Stimulated activated naive CD4-positive, alpha-beta T cell (primary cell): ENCODE measurements at places on chromosomes 4 and X.

DNA sequence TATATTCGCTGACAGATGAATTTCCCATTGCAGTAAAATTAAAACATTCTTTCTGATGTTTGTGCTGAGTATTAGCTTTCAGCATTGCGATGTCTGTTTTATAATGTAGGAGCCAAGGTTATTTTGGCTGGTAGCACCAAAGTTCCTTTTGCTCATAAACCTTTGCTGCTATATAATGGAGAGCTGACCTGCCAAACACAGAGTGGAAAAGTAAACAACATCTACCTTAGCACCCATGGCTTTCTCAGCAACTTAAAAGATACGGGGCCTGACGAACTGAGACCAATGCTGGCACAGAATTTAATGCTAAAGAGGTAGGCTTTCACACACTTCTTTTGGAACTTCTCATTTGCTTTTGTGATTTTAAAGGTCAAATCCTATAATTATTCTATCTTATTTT, 46.0 kb downstream of the WDR19 start:
- DNase-seq = no peak

GRCh38 chrX:2848871-2849301, 20.2 kb downstream of the GYG2 start:
- DNase-seq = no peak

DNA sequence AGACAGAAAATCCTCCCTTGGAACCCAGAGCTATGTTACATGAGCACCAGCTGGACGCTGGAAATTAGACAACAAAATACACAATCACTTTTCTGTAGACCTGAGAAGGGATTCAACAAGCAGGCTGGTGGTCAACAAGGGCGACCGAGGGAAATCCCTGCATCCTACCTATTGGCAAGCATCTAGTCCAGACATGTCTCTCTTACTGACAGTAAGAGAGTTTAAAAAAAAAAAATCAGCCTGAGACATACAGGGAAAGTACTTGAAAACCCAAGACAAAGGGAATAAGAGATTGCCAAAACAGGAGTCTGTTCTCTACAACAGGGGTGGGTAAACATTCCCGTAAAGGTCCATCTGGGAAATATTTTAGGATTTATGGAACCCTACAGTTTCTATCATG, 108.0 kb downstream of the KDR start:
- DNase-seq = no peak

- DNase-seq = peak; percentile 57
These were observed 24.4 kb downstream of the TXK start for GRCh38 chr4:48109413-48110263.

GRCh38 chrX:21683941-21684340, 25.8 kb upstream of the KLHL34 start:
- no peak for DNase-seq

DNA sequence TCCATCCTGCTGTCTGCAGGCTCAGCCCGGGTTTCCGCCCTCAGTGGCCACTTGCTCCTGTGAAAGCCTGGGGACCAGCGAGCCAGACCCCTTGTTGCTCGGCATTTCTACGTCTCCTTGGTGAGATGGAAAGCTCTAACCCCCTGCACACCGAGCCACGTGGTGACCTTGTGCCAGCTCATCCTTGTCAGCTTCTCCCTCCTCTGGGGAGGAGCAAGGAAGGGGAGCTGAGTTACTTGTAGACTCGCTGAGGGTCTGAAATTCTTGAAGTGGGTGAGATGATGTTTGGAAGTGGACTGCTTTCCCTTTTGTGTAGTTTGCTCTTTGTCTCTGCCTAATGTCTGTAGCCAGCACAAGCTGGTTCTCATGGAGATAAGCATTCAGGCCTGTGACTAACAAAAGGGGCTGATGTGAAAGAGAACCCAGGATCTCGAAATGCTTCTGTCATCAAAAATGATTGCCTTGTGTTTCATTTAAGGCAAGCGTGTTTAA, 29.3 kb downstream of the RGS12 start:
- DNase-seq = no peak

GRCh38 chr4:107708225-107708624, 11.8 kb downstream of the PAPSS1 start:
- DNase-seq = no peak
